ENCODE measurements at places on chromosomes 11 and 22. TPM values are rescaled to one million over a fixed set of nuclear protein-coding genes. Genes with fewer than 3 reads are reported as not detected.

- no peak for DNase-seq
Observed at GRCh38 chr22:19109198-19110063, 12.8 kb downstream of the DGCR2 start.

DNA sequence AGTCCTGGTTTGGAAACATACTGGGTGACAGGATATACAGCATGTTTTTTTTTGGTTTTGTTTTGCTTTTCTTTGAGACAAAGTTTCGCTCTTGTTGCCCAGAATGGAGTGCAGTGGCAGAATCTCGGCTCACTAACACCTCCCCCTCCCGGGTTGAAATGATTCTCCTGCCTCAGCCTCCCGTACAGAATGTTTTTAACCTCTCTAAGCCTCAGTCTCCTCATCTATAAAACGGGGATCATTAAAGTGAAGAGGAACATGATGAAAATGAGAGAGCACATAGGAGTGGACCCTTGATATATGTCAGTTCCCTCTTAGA, 28.1 kb upstream of the SCARF2 start:
- no peak for DNase-seq

DNA sequence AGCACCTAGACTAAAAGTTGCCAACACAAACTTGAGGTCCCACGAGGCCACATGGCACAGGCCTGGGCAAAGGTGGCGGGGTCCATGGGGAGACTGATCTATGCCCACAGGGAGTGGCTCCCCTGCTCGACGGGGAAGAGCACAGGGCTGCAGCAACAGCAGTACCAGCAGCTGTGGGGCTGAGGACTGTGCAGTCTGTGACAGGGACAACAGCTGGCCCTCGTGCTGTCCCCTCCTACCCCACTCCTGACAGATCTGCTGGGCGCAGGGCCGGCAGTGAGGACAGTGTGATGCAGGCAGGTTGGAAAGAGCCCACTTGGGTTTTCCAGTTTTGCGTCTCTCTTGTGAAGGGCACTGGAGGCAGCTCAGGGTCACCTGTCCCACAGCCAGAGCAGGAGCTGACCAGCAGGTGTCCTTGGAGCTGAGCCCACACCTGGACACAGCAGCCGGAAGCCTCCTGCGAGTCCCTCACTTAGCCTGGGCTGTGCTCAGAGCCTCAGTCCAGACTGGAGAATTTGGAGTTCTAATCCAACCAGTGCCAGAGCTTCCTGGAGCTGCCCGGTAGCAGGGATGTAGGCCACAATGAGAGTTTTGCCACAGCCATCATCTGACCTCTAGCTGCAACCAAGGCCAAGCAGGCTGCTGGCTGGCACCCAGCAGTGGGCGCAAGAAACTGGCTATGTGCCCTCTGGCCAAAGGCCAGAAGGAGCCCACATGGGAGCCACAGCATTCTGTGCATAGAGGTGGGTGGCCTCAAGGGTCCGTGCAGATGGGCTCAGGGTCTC, 3.6 kb upstream of the GAS2L1 start:
- no peak for DNase-seq

- peak; percentile 74 for DNase-seq
Observed at GRCh38 chr11:47161134-47161854, 15.4 kb downstream of the ARFGAP2 start.

The OR8B8 gene
- 0.28 TPM for total RNA-seq

Measured in endothelial cell (in vitro differentiated cells).